H1 (cell line): ENCODE measurements at places on chromosomes 3 and 15.
A peak's percentile ranks its signal among the peaks of the same experiment; 100 is the strongest.

DNA sequence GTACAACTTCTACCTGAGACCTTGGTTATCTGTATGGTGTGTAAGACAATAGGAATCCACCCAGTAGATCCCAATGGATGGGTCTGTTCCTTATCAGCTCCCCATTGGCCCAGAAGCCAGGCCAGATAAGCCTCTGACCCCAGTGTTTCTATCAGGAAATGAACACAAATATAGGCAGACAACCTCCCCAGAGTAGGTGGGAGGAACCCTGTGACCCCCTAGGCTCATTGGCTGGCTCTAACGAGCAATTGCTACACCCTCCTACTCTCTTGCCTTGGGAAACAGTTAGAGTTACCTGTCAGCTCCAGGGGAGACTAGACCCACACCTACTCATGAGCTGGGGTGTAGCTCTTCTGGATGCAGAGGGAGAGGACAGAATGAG, 299.9 kb downstream of the UACA start:
- DNase-seq: no peak

- no peak for DNase-seq
Measured at GRCh38 chr3:78003090-78003489, 963.2 kb downstream of the ROBO2 start.

- no peak for DNase-seq
Measured at GRCh38 chr15:65893060-65893459, 23.8 kb downstream of the RAB11A start.

DNA sequence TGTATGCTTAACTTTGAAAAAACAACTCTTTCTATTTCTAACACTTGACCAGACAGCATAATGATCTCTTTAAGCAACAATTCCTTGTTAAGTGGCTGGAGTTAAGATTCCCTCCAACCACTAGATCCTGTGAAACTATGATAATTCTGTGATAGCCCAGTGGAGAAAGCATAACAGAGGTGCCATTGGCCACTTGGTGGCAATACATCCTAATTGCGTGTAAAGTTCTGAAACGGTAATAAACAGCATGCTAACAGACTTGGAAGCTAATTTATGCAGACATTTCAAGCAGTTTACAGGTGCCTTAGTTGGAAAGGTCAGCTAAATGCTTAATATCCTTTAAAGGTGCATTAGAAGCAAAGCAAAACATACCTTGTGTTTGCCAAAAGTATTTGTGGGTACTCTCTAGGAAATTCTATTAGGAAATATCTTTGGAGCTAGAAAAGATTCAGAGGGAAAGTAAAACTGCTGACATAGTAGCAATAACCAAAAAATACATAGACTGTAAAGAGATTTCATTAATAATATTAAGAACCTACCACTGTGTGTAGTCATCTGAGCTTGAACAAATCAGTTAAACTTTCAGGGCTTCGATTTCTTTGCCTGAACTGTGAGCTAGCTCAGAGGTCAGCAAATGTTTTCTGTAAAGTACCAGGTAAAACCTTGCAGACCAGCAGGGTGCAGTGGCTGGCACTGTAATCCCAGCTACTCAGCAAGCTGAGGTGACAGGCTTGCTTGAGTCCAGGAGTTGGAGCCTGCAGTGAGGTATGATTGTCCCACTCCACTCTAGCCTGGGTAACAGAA, 19.0 kb upstream of the CSTA start:
- no peak for DNase-seq

GRCh38 chr3:171242170-171242569, 215.7 kb upstream of the SLC2A2 start:
- no peak for DNase-seq

DNA sequence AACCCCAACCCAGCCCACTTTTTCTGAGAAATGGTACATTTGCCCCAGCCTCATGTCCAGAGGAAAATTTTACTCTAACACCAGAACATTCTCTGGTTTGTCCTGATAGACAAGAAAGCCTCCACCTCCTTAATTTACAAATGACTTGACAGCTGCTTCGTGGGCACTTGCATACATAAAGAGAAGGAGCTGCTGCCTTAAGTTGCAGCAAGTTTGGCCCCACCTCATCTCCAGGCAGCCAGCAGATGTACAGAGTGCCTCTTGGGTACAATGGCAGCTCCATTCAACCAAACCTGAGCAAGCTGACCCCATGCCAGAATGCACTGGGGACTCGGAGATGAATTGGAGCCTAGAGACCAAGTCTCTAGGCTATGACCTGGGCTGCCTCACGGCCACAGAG, 6.2 kb upstream of the H1-8 start:
- no peak for DNase-seq

GRCh38 chr15:51093839-51094605, 684 bp downstream of the TNFAIP8L3 start:
- peak; percentile 64 for DNase-seq

- no peak for DNase-seq
Measured at GRCh38 chr3:87209111-87209510, 18.0 kb upstream of the CHMP2B start.

DNA sequence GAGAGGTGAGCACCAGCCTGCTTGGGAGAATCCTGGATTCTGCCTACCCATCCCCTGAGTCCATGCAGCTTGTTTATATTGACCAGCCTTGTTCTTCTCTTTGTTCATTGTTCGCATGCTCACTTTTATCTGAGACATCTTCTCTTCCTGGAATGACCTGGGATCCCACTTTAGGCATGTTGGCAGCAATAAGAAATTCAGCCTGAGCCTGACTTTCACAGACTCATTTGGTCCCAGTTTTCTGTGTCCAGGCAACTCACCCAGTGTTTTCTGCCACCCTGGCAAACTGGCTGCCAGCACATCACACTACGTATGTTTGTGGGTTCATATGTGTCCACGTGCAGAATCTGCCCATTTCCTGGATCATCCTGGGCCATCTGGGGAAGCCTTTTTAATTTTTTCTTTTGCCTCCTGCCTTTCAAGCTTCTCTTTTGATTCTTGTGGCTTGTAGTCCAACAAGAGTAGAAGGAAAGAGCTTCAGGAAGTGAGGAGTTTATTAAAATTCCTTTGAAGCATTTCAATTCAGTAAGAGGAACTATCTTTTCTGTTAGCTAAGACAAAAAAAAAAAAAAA, 199.9 kb downstream of the FNDC3B start:
- DNase-seq: no peak

DNA sequence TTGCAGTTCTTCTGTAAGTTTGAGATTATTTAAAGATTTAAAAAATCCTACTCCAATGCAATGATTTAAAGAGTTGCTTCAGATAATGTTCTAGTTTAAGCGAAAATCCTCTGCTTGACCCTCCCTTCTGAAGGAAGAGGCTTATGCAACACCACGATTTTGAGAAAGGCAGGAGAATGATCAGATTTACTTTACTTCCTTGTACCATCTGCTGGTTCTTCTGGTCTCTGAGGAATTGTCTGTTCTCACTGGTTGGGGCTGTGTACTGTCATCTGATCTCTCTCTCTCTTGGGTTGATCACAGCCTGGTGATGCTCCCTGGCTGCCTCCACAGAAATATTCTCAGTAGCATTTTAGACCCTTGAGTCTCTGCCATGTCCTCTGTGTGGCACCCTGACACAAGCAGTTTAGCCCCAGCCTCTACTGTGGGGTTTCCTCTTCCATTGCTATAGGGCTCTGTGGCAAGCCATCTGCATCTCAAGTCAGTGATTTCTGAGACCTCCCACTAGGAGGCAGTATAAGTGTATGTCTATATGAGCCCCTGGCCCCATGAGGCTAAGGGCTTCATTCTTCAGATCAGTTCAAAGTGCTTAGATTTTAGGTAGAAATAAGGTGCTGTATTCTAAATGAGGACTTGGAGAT, 50.8 kb upstream of the PLAAT1 start:
- peak; percentile 54 for DNase-seq

- no peak for DNase-seq
Measured at GRCh38 chr3:25897019-25897418, 107.1 kb downstream of the OXSM start.

DNA sequence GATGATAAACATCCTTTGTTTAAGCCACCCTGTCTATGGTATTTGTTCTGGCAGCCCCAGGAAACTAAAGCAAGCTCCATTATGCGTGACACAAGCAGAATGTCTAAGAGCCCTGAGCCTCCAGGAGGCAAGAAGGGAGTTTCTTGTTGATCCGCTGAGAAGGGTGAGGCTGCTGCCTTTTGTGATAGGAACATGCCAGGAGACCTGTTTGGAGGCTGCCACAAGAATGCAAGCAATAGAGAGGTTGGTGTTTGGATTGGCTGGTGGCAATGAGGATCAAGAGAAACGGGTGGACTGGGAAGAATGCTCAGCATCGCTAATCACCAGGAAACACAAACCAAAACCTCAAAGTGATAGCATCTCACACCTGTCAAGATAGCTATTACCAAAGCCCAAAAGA, 104.8 kb downstream of the ASB7 start:
- DNase-seq: no peak

- DNase-seq: no peak
Measured at GRCh38 chr15:55253580-55253979, 36.0 kb downstream of the RAB27A start.

DNA sequence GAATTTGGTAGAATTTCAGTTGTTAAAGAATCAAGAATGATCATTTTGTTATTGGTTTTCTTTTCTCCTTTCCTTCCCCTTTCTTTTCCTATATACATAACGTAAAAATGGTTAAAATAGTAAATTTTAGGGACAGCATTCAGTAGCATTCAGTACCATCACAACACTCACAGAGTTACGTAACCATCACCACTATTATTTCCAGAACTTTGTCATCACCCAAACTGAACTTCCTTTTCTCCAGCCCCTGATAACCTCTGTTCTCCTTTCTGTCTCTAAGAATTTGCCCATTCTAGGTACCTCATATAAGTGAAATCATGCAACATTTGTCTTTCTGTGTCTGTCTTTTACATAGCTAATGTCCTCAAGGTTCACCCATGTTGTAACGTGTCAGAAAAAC, 165.3 kb downstream of the AKAP13 start:
- DNase-seq: no peak

DNA sequence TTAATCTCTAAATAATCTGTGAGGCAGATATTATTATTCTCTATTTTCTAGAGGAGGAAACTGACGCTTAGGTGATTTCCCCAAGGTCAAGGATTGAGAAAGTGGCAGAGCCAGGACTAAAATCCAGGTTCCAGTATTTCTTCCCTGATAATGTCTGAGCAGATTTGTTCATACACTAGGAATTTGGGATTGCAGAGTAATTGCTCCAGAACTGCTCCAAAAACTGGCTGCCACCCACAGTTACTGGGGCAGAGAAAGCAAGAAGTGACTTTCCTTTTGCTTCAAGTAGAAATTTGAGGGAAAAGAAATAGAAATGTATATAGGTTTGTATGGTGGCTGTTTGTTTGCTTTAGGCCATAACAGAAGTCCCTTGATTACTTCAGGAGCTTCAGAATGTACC, 60.6 kb downstream of the SLC12A8 start:
- no peak for DNase-seq
